Thyroid gland (tissue), 4 donors: ENCODE measurements at places on chromosomes 1 and 21. TPM values are rescaled to one million over a fixed set of nuclear protein-coding genes. Genes with fewer than 3 reads are reported as not detected.

IGSF21 gene
- 0.11 TPM for total RNA-seq

HMGCL gene
- total RNA-seq = 64.3 TPM

KCNJ15 gene
- 29.2 TPM for total RNA-seq

REN gene
- total RNA-seq = not detected

- no peak for DNase-seq
These were observed 14.6 kb downstream of the MED18 start for GRCh38 chr1:28343405-28343804.

- DNase-seq = peak; percentile 68
These were observed 10.5 kb downstream of the C1orf116 start for GRCh38 chr1:207021876-207022596.

DNA sequence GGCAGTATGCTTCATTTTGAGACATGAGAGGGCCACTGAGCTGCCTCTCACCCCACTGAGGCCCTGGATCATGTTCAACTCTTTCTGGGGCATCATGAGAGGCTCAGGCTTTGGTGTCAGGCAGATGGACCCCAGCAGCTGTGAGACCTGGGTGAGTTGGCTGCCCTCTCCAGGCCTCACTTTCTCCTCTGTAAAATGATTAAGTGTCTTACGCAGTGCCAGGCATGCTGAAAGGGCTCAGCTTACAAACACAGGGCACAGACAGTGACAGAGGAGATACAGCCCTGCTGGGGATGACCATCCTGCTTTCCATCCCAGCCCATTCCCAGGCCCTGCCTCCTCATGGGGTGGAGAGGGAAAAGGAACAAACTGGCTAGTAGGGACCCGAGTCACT lies 387.4 kb downstream of the MATN1 start:
- no peak for DNase-seq

DNA sequence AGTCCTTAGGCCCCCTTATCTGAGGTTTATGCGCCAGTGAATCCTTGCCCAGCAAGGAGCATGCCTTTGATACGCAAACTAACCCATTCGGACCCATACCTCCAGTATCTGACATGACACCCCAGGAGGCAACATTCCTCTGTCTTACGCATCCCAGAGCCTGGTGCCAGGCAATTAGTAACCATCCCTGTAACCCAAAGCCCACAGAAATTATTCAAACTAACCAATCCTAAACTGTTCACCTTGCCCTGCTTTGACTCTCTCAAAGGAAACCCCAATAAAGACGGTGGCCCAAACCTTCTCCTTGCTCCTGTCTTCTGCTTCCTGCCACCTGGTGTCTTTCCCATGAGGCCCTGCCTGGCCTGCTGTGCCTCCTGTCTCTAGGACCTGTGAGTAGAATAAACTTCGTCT lies 36.4 kb downstream of the ZNF496 start:
- DNase-seq = no peak

DNA sequence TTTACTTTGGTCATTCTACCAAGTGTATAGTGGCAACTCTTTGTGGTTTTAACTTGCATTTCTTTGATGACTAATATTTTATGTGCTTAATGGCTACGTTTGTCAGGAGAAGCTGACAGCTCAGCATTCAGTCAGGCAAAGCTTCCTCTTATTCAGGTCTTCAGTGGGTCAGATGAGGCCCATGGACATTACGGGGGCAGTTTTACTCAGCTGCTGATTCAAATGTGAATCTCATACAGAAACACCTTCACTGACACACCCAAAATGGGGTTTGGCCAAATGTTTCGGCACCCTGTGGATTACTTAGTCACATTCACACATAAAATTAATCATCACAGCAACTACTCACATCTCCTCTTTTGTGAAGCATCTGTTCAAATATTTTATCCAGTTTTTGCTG lies 104.9 kb upstream of the PLD5 start:
- DNase-seq = no peak

GRCh38 chr1:46466477-46467182 lies 23.0 kb upstream of the DMBX1 start:
- no peak for DNase-seq

DNA sequence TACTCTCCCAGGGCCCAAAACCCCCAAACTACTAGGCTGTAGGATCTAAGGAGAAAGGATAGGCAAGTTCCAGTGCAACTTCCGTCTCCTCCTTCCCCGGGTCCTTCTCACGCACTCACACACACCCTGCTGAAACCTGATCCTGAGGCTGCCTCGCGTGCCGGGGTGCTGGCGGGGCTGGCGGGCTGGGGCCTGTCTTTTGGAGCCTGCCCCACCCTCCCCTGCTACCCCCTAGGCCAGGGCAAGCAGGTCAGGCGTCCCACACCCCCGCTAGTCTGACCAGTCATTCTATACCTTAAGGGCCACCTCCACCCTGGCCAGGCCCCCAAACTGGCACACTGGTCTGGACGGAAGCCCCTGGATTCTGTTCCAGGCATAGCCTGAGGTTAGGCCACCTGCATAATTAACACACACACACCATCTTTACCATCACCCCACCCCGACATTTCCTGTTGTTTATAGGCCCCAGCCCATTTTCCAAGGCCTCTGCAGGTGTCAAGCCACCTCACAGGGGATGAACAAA lies 48.3 kb upstream of the ARTN start:
- no peak for DNase-seq

DNA sequence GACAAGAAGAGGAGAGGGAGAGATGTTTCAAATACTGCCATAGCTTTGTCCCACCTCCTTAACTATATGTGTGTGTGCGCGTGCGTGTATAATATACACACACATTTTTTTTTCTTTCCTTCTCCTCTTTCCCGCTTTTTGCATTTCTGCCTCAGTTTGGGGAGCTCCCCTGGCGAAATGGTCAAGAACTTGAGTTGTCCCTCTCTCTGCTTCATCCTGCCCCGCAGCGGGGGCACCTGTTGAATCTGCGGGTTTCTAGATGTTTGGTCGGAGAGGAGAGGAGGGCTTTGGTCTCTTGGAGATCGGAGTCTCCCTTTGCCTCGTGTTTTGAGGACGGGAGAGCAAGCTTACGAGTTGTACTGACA lies 504 bp downstream of the SCCPDH start:
- peak; percentile 5 for DNase-seq

DNA sequence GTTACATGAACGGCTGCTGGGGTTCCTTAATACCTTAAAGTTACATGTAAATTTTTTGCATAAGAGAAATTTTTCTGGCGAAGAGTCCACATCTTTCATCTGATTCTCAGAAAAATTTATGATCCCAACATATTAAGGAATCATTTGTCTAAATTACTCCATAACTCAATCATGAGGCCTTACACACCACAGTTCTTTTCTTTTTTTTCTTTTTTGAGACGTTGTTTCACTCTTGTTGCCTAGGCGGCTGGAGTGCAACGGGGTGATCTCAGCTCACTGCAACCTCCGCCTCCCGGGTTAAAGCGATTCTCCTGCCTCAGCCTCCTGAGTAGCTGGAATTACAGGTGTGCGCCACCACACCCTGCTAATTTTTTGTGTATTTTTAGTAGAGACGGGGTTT lies 2.1 kb upstream of the S100A11 start:
- no peak for DNase-seq
